ENCODE measurements at places on chromosomes 2 and 18. TPM values are rescaled to one million over a fixed set of nuclear protein-coding genes. Genes with fewer than 3 reads are reported as not detected.
A peak's percentile ranks its signal among the peaks of the same experiment; 100 is the strongest.

DNA sequence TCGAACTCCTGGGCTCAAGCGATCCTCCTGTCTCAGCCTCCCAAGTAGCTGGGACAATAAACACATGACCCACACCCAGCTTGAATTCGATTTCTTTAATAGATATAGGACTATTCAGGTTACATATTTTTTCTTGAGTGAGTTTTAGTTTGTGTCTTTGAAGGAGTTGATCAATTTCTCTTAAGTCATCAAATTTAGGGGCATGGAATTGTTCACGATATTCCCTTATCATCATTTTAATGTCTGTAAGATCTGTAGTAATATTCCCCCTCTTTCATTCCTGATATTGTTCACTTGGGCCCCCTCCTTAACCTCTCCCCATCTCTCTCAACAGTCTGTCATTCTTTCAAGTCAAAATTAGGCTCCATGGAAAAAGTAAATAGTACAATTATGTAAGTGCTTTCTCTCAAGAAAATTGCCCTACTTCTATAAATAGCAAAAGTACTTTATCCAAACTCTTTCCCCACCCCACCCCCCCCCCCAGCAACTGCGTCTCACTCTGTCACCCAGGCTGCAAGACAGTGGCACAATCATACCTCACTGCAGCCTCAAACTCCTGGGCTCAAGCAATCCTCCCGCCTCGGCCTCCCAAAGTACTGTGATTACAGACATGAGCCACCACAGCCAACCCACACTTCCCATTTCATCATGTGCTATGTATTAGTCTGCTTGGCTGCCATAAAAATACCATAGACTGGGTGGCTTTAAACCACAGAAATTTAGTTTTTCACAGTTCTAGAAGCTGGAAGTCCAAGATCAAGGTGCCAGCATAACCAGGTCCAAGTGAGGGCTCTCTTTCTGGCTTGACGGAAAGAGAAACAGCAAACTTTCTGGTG is 20.1 kb downstream of the WDR33 start:
- DNase-seq: no peak

DNA sequence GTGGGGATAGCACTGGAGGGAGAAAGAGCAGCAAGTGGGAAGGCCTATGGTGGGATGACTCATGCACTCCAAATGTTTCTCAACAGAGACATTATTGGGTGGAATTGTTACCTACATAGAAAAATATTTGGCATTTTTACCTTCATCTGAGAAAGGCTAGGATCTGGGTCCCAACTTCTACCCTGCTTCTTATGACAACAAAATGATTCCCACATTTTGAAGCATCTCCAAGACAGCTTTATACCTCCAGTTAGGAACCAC is 908.9 kb upstream of the GYPC start:
- no peak for DNase-seq

DNA sequence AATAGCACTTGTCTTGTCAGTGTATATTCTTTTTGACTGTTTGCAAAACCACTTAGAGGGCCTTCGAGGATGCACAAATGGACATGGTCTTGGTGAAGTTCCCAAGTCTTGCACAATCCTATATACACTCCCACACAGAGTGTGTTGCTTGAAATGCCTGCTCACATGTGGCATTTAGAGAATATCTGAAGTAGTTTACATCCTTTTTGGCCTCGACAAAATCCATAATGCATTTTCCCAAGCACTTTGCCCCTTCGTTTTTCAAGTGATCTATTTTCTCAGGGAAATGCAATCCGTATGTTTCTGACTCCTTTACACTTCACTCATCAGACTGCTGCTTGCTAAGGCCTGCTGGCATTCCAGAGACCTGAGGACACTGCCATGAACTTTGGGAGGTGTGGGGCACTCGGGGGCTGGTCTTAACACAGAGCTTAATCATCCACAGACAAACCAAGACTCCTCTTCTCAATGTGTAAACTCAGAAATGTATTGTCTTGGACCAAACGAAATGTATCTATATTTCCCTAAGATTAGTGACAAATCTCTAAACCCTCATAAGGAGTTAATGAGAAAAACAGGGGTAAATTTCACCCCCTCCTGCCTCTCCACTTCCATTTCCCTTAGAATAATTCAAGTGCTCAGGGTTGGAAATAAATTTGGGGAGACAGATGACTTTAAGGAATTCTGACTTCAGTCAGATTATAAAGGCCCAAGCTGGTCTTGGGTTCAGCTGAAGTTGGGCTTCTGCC is 219.3 kb upstream of the APCDD1 start:
- no peak for DNase-seq

GRCh38 chr2:117918608-117919007 is 95.3 kb downstream of the CCDC93 start:
- DNase-seq: no peak

DNA sequence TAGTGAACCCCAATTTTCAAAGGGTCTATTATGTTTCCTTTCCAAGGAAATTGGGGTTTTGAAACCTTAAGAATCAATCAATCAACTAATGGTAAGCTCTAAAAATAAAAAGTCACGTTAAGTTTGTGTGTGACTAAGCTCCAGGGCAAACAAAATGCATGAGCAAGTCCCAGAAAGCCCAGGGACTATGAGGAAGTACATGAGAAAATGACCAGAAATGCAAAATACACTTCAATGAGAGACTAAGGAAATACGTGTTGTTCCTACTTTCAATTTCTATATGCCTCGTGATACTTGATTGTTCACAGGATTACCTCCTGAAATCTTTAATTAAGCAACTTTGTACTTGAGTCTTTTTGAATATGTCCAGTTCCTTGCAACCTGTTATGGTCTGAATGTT is 684.4 kb upstream of the SYT4 start:
- DNase-seq: no peak

GRCh38 chr18:36934884-36935283 is 106.0 kb downstream of the KIAA1328 start:
- no peak for DNase-seq

- DNase-seq: no peak
Observed at GRCh38 chr2:237326266-237327171, 87.4 kb downstream of the COL6A3 start.

- no peak for DNase-seq
Observed at GRCh38 chr2:34899079-34899478, 1300.0 kb upstream of the FAM98A start.

GRCh38 chr2:230346465-230346864 is 19.5 kb downstream of the SP140L start:
- no peak for DNase-seq

- no peak for DNase-seq
Observed at GRCh38 chr2:79640001-79640400, 127.2 kb downstream of the CTNNA2 start.

DNA sequence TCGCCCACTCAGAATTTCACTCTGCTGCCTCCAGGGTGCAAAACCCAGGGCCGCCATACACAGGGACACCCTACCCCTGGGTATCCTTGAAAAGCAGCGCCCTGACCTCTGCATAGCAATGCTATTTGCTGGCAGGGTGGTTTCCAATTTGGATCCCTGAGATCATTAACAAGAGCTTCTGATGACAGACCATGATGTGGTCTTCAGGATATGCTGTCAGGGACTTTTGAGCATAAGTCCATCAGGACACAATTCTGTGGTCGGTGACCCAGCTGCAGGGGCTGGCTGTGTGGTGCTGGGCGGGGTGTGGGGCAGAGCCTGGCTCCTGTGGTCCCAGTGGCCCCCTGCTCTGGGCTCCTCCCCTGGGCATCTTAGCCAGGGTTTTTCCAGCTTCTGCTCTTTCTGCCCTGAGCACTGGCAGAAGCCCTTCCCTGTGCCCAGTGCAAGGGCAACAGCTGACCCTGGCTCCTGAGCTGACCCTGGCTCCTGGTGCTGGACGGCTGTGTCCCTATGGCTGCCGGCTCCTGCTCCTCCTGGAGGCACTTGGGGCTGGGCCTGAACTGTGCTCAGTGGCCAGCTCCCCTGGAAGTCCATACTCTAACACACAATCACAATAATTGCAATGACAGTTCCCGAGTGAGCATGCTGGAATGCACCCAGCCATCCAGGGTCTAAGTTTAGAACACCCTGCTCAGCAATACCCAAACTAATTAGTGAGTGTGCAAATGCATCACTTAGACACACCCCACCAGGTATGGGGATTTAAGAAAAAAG is 271.5 kb downstream of the HDAC4 start:
- DNase-seq: no peak

- no peak for DNase-seq
Observed at GRCh38 chr2:126543081-126543480, 112.9 kb upstream of the GYPC start.

DNA sequence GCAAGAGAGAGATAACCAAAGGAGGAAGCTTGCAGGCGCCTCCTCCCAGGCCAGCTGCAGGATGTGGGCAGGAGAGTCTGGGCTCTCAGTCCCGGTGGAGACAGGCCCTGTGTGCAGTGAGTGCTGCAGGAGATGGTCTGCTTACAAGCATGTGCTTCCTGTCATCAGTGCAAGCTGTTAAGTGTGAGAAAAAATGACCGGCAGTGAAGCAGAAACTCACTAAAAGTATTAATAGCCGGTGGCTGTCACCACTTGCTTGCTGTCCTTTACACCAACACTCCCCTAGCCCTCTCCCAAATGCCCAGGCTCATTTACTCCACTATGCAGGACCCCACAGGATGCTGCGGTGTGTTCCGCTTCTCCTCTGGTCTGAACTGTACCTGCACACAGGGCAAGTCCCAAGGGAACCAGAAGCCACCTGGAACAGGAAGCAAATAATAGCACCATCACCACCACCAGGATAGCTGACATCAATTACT is 435.6 kb upstream of the HS6ST1 start:
- DNase-seq: peak; percentile 42

GRCh38 chr2:107062173-107062572 is 176.2 kb upstream of the ST6GAL2 start:
- DNase-seq: no peak

GRCh38 chr2:16623031-16623430 is 42.6 kb downstream of the CYRIA start:
- no peak for DNase-seq

DNA sequence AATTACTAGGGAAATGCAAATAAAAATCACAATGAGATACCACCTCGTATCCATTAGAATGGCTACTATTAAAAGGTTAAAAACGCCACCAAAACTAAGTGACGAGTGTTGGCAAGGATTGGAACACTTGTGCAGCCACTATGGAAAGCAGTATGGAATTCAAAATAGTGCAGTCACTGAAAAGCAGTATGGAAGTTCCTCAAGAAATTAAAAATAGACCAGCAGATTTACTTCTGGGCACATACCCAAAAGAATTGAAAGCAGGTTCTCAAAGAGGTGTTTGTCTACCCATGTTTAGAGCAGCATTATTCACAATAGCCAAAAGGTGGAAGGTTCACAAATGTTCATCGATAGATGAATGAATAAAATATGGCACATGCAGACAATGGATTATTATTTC is 149.7 kb upstream of the STON1 start:
- no peak for DNase-seq

DNA sequence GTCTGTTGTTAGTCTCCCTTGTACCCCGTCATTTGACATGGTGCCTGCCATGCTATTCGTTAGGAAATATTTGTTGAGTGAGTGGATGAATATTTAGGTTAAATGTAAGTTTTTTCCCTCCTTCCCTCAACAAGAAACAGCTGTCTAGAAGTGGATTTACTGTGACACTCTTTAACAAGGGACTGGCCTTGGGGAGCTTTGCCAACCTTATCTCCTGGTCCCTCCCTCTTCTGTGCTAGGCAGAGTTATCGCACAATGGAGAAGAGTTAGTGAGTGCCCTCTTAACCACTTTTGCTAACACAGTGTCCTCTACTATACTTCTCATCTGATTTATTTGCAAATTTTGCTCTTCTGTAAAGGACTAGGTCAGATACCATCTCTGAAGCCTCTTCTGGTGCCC is 61.2 kb downstream of the DIS3L2 start:
- DNase-seq: no peak

DNA sequence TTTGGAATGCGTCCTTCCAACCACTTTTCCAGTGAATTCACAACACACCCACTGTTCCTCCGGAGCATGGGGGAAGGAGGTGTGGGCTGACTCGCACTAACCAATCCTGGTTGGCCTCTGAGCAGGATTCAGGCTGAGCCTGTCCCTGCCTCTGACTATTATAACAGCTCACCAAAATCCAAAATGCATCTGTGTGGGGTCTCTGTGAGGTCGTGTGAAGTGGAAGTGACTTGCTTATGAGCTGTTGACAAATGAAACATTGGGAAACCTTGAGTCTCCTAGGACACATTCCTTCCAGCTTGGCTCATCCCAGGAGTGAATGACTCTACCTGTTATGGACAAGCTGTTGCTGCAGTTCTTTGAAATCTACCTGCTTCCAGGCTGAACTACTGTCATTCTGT is 1.5 kb downstream of the CIDEA start:
- DNase-seq: no peak

TEX44 gene
- total RNA-seq: not detected

IL1RL1 gene
- total RNA-seq: 0.09 TPM

ANKRD30B gene
- total RNA-seq: not detected

SLC4A3 gene
- total RNA-seq: 25.7 TPM

IKZF2 gene
- total RNA-seq: 44.9 TPM

RGPD3 gene
- total RNA-seq: 0.09 TPM

CHRNG gene
- not detected for total RNA-seq

LAMA1 gene
- 99.8 TPM for total RNA-seq
